Esophagus squamous epithelium (tissue), 5 donors: ENCODE measurements at places on chromosomes 1 and 21.

GRCh38 chr1:97084546-97084945, 363.0 kb downstream of the PTBP2 start:
- H3K27ac ChIP-seq, result no peak overlapping the region
- no peaks in the 10 kb centered on the region for H3K36me3 ChIP-seq
- H3K27me3 ChIP-seq, result no peaks in the 10 kb centered on the region
- no peaks in the 10 kb centered on the region for H3K4me1 ChIP-seq
- no peak for DNase-seq

DNA sequence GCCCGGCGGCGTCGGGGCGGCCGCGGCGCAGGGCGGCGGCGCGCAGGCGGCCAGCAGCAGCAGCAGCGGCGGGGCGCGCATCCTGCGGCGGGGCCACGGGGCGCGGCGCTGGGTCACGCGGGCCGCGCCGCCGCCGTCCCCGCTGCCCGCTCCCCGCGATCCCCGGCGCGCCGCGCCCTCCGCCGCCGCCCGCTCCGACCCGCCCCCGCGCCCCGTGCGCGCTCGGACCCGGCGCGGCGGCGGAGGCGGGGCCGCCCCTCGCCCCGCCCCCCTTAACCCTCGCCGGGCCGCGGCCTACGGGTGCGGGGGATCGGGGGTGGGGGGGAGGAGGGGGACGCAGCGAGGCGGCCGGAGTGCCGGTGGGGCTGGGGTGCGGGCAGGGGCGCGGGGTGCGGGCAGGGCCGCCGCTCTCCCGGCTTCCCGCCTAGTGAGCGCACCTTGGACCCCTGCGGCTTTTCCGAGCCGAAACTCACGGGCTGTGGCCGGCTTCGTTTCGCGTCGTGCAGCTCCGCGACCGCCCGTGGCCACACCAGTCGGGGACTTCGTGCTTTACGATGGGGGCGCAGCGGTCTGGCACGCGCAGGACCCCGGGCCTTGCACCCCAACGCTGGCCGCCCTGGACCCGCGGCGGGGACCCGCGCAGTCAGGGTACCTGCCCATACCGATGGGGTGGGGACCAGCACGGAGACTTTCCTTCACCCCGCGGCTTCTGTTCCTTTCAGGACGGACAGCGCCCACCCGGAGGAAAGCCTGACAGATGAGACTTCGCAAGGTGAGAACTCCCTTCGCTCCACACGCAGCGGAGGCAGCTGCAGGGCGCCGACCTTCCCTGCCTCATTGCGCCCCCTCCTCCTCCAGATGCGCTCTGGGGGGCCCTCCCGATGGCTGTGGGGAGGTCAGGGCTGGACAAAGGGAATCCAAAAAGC, at the start of gene FNDC10:
Gene FNDC10 (minus strand): TSS at position 201 of the 926 bp plus-strand sequence. CDS start 120 bp downstream, at position 81.
- H3K36me3 ChIP-seq, result no peaks in the 10 kb centered on the region
- no peak within 1 kb of the TSS for H3K27ac ChIP-seq
- no peak for DNase-seq
- H3K27me3 ChIP-seq, result peaks cover 4% of the 10 kb centered on the region

DNA sequence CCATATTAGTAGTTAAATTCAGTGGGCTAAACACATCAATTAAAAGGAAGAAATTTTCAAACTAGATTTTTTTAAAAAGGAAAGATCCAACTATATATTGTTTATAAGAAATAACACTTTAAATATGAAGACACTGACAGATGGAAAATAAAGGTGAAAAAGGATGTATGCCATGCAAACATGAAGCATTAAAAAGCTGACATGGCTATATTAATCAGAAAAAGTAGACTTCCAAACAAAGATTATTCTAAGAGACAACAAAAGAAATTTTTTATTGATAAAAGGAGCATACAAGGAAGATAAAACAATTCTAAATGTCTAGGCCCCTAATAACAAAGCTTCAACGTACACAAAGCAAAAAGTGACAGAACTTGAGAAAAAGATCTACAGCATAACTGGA, 92.2 kb downstream of the ATF6 start:
- H3K4me1 ChIP-seq, result no peaks in the 10 kb centered on the region
- H3K4me3 ChIP-seq, result no peak overlapping the region

DNA sequence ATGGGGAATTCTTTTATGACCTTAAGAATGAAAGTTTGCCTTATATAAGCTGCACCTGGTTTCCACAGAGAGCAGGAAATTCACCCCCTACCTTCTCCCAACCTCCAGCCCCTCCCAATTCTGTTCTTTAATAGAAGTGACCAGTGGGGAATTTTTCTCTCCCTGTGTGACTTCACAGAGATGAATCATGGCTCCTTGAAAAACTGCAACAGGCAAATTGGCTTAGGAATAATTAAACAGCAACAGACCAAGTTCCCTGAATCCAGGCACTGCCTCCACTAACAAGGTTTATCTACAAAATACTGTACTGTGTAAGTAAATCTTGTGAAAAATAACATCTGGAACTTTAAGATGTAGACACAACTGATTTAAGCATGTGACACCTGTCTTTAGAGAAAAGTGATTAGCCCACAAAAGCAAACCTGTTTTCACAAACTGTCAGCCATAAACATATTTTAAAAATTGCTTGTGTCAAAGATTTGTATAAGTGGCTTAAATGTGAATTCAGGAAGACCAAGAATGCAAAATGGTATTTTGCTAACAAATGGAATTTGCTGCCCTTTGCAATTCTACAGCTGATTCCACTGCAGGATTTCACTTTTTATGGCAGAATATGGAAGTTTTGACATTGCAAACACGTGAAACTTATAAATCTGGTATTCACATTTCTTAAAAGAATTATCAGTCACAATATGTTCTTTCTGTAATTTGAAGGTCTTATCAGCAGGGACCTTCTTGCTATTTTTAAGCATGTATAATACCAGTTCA, 54.0 kb downstream of the ALG14 start:
- H3K27ac ChIP-seq, result no peak overlapping the region
- no peak overlapping the region for H3K4me3 ChIP-seq
- H3K27me3 ChIP-seq, result no peaks in the 10 kb centered on the region
- no peaks in the 10 kb centered on the region for H3K36me3 ChIP-seq

DNA sequence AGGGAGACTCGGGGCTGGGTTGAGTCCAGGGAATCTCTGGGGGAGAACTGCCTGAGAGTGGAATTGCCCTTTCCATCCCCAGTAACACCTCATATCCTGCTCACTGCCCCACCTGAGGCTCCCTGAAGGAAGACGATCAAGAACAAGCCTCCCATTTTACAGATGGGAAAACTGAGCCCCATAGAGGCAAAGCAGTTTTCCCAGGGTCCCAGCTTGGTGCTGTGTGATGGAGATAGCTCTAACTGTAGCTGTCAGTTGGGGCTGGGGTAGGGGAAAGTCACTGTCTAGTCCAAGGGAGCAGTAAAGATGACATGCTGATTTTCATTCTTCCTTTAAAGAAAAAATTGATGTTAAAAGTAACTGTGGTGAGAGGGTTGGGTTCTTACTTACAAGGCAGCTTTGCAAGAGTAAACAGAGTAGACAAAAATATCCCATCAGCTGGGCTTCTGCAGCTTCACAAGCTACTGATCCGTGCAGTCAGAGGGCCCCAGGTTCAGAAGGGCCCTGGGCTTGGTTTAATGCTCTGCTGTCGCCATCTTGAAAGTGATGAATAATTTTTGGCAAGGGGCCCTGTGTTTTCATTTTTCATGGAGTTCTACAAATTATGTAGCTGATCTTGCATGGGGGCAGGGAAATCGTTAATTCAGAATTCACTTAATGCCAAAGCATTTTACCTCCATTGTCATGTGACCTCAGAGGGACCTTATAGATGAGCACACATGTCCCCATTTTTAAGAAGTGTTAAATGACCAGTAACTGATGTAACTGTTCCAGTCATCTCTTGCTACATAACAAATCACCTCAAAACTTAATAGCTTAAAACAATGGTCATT, 17.6 kb upstream of the TNFRSF1B start:
- H3K27me3 ChIP-seq, result peaks cover 33% of the 10 kb centered on the region
- no peak overlapping the region for H3K4me3 ChIP-seq
- H3K27ac ChIP-seq, result peak overlapping the region; percentile 84
- peaks cover 32% of the 10 kb centered on the region for H3K4me1 ChIP-seq

GRCh38 chr1:197776351-197777105, 1.2 kb upstream of the DENND1B start:
- no peak for DNase-seq
- H3K27me3 ChIP-seq, result no peaks in the 10 kb centered on the region
- peaks cover 62% of the 10 kb centered on the region for H3K4me1 ChIP-seq

DNA sequence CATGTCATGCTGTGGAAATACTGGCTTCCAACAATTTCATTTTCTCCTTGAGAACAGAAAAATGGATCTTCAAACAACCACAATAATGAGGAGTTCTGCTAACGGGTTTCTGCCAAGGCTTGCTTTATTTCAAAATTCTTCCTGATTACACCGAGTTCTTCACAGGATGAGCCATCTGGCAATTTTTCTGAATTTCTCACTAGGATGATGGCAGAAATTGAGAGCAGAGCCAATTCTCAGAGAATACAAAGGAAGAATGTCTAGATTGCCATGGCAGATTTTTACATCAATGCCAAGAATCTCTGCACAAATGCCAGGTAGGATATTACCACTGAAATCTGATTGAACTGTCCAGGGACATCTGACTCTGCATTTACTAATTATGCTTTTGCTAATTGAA, 619.0 kb upstream of the CHRM3 start:
- H3K27me3 ChIP-seq, result no peaks in the 10 kb centered on the region
- no peaks in the 10 kb centered on the region for H3K4me1 ChIP-seq
- H3K27ac ChIP-seq, result no peak overlapping the region
- H3K4me3 ChIP-seq, result no peak overlapping the region
- no peaks in the 10 kb centered on the region for H3K36me3 ChIP-seq

- H3K4me1 ChIP-seq, result no peaks in the 10 kb centered on the region
- no peak overlapping the region for H3K4me3 ChIP-seq
- no peaks in the 10 kb centered on the region for H3K36me3 ChIP-seq
- no peak overlapping the region for H3K27ac ChIP-seq
These were observed 19.2 kb upstream of the ALX3 start for GRCh38 chr1:110089561-110090275.

- H3K4me1 ChIP-seq, result no peaks in the 10 kb centered on the region
- no peak for DNase-seq
- H3K27me3 ChIP-seq, result no peaks in the 10 kb centered on the region
- H3K36me3 ChIP-seq, result no peaks in the 10 kb centered on the region
- no peak overlapping the region for H3K27ac ChIP-seq
These were observed 183.1 kb downstream of the RHOU start for GRCh38 chr1:228918335-228918734.

GRCh38 chr1:237237721-237238120, 195.7 kb downstream of the RYR2 start:
- H3K27ac ChIP-seq, result no peak overlapping the region
- H3K36me3 ChIP-seq, result no peaks in the 10 kb centered on the region
- H3K4me1 ChIP-seq, result no peaks in the 10 kb centered on the region
- no peaks in the 10 kb centered on the region for H3K27me3 ChIP-seq
- H3K4me3 ChIP-seq, result no peak overlapping the region

- H3K4me3 ChIP-seq, result no peak overlapping the region
- no peaks in the 10 kb centered on the region for H3K36me3 ChIP-seq
- no peaks in the 10 kb centered on the region for H3K27me3 ChIP-seq
- H3K27ac ChIP-seq, result no peak overlapping the region
These were observed 176.1 kb upstream of the CSF3R start for GRCh38 chr1:36658838-36659237.

GRCh38 chr1:113874012-113874879, 2.7 kb upstream of the PTPN22 start:
- H3K4me3 ChIP-seq, result no peak overlapping the region
- H3K27ac ChIP-seq, result peak overlapping the region; percentile 45
- no peaks in the 10 kb centered on the region for H3K36me3 ChIP-seq
- DNase-seq, result no peak

GRCh38 chr1:151211972-151212705, 13.8 kb downstream of the PIP5K1A start:
- H3K4me1 ChIP-seq, result no peaks in the 10 kb centered on the region
- H3K4me3 ChIP-seq, result no peak overlapping the region
- H3K27me3 ChIP-seq, result no peaks in the 10 kb centered on the region
- peaks cover 67% of the 10 kb centered on the region for H3K36me3 ChIP-seq

- no peaks in the 10 kb centered on the region for H3K36me3 ChIP-seq
- H3K4me3 ChIP-seq, result no peak overlapping the region
- no peak overlapping the region for H3K27ac ChIP-seq
- no peaks in the 10 kb centered on the region for H3K27me3 ChIP-seq
- DNase-seq, result no peak
- H3K4me1 ChIP-seq, result no peaks in the 10 kb centered on the region
These were observed 43.6 kb upstream of the SYT6 start for GRCh38 chr1:114196992-114197907.

- no peak overlapping the region for H3K27ac ChIP-seq
- no peaks in the 10 kb centered on the region for H3K4me1 ChIP-seq
- no peak for DNase-seq
- H3K36me3 ChIP-seq, result no peaks in the 10 kb centered on the region
- H3K27me3 ChIP-seq, result no peaks in the 10 kb centered on the region
These were observed 500.4 kb downstream of the PTPRU start for GRCh38 chr1:29736582-29737188.

DNA sequence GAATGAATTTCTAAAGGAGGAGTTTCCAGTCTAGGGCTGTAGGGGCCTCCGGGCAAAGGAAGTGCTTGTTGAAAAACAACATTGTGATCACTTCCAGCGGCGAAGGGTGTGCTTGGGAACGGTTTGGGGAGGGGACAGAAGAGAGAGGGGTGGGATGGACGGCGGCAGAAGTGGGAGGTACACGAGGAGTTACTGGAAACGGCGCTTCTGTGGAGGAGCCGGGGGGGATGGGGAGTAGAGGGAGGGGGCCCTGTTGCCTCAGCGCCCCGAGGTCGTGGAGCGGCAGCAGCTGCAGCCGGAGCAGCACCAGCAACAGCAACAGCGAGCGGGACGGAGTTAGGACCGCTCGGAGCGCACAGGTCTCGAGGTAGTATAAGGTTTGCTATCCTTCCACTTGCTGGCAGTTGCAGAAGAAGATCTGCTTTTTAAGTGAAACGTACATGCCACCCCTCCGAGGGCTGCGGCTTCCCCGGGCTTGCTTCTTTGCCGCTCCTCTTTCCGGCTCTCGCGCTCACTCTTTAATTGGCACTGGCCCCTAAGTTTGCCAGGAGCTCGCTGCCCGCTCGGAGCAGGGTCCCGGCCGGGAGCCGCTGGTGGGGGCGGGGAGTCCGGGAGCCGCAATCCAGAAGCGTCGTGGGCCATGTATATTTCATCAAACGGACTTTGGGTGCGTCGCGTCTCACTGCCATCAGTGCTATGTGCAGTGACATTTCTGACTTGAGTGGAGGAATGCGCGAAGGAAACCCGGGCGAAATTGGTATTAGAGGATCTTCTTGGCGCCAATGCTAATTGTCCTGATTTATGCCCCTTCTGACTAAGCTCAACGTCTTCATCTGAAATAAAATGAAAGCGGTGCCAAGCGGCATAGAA, 771 bp upstream of the NTNG1 start:
- peaks cover 10% of the 10 kb centered on the region for H3K4me1 ChIP-seq
- peak overlapping the region; percentile 75 for H3K4me3 ChIP-seq
- H3K27me3 ChIP-seq, result no peaks in the 10 kb centered on the region

- no peak for DNase-seq
- H3K27ac ChIP-seq, result no peak overlapping the region
- H3K4me1 ChIP-seq, result no peaks in the 10 kb centered on the region
- no peak overlapping the region for H3K4me3 ChIP-seq
These were observed 180.5 kb downstream of the FCRL5 start for GRCh38 chr1:157371826-157372225.

- H3K4me1 ChIP-seq, result peaks cover 5% of the 10 kb centered on the region
- no peaks in the 10 kb centered on the region for H3K27me3 ChIP-seq
- H3K27ac ChIP-seq, result no peak overlapping the region
- H3K36me3 ChIP-seq, result no peaks in the 10 kb centered on the region
These were observed 44.8 kb downstream of the USP25 start for GRCh38 chr21:15774590-15774989.
